ENCODE measurements at places on chromosomes 7 and 10.

GRCh38 chr7:4268040-4268965 lies 413.8 kb upstream of the FOXK1 start:
- no peak for DNase-seq

DNA sequence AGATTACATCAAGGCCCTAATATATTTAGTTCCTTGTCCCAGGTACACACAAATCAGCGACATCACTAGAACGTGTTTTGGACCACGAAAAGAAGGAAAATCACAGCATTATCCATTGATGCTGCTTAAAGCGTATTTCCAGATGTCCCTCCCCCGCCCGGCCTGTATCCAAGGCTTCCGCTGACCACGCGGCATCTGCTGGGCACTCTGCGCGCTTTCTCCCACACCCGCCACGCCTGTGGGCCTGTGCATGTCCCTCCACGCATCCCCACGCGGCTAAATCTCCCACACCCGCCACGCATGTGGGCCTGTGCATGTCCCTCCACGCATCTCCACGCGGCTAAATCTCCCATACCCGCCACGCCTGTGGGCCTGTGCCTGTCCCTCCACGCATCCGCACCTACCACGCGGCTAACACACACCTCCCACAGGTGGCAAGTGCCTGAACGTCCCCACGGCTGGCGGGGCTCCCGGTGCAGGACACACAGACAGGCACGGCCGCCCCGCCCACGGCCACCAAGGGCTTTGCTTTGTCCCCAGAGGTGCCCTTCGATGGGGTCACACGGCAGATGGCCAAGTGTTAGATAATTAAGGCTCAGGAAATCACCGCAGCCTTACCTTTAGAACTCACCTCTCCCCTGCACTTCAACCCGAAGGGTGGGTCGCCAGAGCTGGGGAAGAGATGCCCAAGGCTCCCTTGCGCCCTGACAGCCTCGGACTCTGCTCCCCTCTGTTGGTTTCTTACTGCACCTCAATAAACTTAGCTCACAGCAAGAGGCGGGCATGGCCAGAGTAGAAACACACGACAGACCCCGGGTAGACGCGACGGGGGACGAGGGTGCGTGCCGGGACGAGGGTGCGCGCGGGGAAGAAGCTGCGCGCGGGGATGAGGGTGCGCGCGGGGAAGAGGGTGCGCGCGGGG lies 49.5 kb downstream of the DIP2C start:
- DNase-seq, result no peak

DNA sequence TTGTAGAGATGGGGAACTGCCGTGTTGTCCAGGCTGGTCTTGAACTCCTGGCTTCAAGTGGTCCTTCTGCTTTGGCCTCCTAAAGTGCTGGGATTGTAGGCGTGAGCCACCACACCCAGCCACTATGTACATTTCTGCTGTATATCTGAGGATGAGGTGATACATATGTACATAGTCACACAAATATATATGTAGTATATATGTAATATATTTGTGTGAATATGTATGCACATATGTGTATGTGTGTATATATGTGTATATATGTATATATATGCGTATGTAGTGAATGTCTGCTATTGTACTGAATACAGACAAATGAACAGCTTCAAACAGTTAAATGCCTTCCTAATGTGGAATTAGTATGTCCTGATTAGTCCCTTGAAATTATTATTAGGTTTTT lies 70.3 kb downstream of the EXOC6 start:
- DNase-seq, result no peak

GRCh38 chr7:135900065-135900546 lies 77.1 kb downstream of the MTPN start:
- no peak for DNase-seq

DNA sequence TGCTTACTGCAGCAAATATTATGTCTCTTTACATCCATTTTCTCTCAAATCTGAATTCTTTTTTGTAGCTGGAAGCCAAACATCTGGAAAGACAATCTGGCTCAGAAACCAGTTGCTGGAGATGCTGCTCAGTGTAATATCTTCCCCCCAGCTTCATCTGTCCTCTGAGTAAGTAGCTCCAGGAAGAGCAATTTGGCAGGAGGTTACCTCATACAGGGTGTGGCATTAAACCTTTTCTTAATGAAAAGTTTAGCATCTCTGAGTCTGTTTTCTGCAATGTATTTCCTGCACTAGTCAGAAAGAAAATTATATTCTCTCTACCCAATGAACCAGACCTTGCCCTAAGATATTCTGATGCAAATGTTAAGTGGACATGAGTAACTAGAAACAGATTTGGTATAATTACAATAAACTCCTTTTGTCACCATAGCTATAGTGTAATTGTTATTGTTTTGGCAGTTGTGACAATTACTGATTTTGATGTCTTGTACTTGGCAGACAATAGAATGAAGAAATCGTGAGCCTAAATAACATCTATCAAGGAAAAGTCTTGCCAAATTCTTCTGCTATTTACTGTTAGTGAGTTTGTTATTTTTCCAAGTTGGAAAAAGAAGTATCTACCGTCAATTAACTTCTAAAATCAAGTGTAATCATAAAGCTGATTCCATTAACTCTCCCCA lies 123.3 kb downstream of the WDFY4 start:
- DNase-seq, result no peak

DNA sequence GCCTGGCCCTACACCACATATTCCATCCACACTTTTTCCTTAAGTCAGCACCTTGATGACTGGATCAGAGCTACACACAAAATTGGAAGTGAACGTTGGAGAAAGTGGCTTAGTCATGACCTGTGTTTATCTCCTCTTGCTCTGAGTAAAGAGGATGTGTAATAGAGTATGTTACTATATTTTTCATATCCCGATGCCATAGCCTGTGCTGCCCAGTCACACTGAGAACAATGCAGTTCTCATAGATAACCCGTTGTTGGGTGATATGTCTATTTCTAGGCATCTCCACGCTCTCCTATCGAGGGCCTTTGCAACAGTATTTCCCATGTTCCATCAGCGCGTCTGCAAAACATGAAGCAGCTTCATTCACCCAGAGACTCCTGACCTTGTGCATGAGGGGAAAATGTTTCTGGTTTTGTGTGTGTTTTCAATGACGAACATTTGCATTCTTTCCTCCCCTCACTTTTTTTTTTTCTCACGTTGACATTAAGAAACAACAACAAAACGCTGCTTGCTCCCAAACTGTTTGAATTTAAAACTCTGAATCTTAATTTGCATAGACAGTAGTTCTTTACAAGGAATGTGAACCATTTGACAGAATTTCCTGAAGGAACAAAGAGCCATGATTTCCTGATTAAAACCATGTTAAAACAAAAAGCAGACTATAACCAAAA lies 43.4 kb downstream of the GRK5 start:
- peak; percentile 98 for DNase-seq

Data from IMR-90 (cell line).